ENCODE measurements at places on chromosomes 5 and 9.

GRCh38 chr5:137155261-137156000, 343.7 kb downstream of the SPOCK1 start:
- no peak for DNase-seq

DNA sequence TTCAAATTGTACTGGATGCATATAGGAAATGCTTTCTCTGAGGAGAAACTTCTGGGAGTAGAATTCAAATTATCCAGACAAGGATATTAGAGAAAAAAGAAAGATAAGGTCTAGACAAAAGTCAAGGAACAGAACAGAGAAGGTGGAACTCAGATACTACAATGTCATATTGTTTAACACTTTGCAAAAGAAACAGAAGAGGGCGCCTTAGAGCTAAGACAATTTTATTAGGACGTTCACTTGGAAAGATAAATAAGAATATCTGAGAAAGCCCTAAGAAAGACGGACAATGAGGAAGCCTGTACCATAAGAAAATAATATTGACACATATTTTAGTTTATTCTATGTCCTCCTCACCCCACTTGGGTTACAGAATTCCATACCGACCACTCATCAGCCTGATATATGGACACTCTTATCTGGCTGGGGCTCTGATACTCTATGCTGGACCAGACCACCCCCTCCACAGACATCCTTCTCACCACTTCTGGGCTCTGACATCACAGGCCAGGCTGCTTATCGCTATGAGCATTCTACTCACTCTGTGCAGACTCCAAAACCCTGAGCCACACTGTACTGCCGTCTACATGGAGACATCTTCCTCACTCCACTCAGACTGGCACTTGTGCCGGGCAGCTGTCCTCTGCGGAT, 9.1 kb upstream of the AK3 start:
- peak; percentile 58 for DNase-seq

GRCh38 chr9:91582181-91582580, 158.5 kb upstream of the NFIL3 start:
- no peak for DNase-seq

- DNase-seq = peak; percentile 57
Measured at GRCh38 chr9:21317956-21318923, 13.1 kb upstream of the IFNA5 start.

- no peak for DNase-seq
Measured at GRCh38 chr5:170105642-170106611, at the start of gene FOXI1. FOXI1 (plus strand) TSS chr5:170105897; CDS start chr5:170105958, 61 bp downstream.

GRCh38 chr5:125411071-125411743, 664.8 kb upstream of the ZNF608 start:
- peak; percentile 90 for DNase-seq

DNA sequence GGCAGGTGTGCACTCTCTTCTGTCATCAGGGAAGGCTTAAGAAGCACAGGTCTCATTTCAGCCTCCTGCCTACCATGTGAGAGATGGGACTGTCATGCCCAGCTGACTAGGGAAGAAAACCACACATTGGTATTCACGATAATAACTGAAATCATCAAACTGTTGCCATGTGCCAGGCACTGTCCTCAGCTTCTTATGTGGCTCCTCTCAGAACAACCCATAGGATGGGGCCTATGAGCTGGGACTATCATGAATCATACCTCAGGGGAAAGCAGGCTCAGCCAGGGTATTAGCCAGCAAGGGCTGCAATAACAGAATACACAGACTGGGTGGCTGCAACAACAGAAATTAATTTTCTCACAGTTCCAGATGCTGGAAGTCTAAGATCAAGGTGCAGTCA, 3.3 kb downstream of the AFAP1L1 start:
- DNase-seq = no peak

DNA sequence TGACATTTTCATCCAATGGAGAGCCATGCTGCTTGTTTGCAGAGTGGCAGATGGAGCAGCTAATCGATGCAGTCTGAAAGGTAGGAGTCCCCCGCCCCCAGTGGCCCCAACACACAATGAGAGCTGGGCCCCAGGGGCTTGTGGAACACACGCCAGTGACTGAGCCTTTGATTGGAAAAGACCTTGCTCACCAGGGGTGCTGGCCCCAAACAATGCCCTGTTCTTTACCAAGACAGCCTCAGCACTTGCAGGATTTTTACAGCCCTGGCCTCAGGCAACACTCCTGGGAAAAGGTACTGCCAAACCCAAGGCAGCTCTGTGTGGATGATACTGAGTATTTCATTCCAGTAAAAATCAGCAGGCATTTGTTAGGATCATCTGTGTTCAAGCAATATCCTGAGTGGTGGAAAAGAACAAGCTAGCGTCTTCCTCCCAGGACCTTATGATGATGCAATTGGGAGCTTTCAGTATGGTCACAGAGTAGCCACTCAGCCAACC, 276.8 kb upstream of the CLINT1 start:
- no peak for DNase-seq

GRCh38 chr5:179801304-179802206, 5.1 kb downstream of the MGAT4B start:
- peak; percentile 84 for DNase-seq

DNA sequence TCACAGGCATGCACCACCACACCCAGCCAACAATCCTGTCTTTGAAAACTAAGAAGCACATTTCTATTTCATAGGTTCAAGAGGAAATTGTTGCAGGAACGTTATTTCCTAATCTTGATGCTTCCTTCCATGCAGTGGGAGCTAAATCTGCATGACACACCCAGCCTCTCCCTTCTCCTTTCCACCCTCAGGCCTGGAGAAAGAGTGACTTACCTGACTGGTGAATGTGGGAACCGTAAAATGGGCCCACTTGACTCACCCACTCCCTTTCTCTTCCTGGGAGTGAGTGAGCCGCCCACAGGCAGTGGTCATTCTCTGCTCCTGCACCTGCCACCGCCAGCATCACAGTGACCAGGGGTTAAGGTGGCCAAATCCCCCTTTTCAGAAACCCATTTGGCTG, 78.2 kb downstream of the C9orf50 start:
- no peak for DNase-seq

GRCh38 chr9:121607434-121608167, 43.8 kb upstream of the DAB2IP start:
- DNase-seq = no peak

DNA sequence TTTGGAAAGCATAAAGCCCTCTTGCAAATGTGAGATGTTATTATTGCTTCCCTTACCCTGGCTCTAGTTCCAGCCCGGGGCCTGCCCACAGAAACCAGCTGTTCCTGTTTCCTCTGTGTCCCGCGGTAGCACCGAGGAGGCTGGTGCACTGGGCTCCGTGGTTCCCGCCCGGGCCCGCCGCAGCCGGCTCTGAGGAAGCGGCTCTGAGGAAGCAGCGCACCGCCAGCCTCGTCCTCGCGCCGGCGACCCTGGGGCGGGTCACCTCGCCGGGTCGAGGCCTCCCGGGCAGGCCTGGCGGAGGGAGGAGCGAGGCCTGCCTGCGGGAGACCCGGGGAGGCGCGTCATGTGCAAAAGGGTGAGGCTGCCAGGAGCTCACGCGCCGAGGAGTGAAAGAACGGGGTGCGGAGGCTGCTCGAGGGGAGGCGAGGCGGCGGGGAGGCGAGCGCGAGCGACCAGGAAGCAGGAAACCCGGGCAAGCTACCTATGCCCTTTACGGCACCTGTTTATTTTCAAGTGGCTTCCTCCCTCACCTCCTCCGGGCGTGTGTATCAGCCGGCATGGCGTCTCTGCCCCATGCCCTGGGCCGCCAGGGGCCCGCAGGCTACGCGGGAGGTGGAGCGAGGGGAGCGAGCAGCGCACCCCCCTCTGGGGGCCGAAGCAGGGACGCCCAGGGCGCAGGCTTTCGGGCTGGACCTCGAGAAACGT, 61.3 kb upstream of the MEGF10 start:
- peak; percentile 75 for DNase-seq

- DNase-seq = no peak
Measured at GRCh38 chr9:114348261-114348905, 18.7 kb downstream of the ORM2 start.

DNA sequence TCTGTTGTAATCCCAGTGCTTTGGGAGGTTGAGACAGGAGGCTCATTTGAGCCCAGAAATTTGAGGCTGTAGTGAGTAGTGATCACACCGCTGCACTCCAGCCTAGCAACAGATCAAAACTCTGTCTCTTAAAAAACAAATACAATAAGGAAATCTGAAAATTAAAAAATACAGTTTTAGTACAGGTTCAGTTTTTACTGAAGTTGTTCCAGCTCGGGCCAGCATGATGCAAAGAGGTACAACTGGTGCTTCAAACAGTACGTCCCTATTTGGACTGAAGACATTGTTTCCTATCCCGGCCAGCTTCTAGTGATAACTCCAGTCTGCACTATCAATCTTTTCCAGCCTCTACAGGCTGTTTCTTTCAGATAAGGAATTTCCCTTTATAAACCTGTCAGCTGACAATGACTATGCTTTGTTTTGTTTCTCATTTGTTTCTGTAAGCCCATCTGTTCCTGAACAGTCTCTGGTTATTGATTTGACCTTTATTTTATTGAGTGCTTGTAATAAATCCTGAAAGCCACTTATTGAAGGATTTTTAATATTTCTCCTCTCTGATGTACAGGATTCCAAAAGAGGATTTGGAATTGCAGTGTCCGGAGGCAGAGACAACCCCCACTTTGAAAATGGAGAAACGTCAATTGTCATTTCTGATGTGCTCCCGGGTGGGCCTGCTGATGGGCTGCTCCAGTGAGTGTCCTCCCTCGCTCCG, 41.9 kb downstream of the TJP2 start:
- no peak for DNase-seq

DNA sequence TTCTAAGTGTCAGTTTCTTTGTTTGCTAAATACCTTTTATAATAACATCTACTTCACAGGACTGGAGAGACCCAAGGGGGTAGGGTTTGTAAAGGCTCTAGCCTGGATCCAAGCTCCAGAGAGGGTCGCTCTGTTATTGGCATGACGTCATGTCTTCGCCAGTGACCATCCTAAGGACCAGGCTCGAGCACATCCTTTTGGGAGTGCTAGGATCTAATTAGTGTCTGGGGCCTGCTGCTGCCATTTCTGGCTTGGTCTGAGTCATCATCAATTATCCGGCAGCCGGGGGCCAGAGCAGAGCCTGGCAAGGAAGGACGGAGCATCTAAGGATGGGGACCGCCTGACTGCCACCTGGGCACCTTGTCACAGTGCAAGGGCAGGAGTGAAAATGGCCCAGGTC, 153.0 kb downstream of the NSG2 start:
- DNase-seq = no peak

GRCh38 chr9:38422555-38423260, 1.5 kb downstream of the IGFBPL1 start:
- DNase-seq = no peak

GRCh38 chr9:121249563-121249962, 18.4 kb upstream of the GSN start:
- DNase-seq = peak; percentile 55
